ENCODE measurements at places on chromosomes 3 and 15.

- DNase-seq: no peak
Measured at GRCh38 chr3:66082679-66083078, 44.0 kb upstream of the MAGI1 start.

GRCh38 chr15:77538793-77539497 is 93.8 kb downstream of the LINGO1 start:
- no peak for DNase-seq

DNA sequence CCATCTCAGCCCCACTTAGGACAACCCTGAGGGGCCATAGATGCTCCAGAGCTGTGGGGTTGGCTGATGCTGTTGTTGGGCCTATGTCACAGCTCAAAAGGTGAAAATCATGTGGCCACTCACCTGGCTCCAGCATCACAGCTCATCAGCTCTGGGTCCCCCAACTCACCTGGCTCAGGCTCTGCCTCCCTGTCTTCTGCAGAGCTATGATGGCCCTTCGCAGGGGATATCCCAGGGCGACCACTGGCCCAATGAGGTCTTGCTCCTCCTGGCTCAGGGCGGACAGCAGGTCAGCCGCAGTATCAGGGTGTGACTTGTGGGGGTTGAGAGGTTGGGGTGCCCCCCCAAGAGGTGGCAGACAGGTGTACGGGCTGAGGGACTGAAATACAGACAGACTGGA is 15.7 kb downstream of the UBAP1L start:
- no peak for DNase-seq

- DNase-seq: peak; percentile 47
Measured at GRCh38 chr15:98548139-98548971, 100.0 kb upstream of the IGF1R start.

GRCh38 chr3:118587037-118587741 is 447.5 kb downstream of the IGSF11 start:
- DNase-seq: no peak

DNA sequence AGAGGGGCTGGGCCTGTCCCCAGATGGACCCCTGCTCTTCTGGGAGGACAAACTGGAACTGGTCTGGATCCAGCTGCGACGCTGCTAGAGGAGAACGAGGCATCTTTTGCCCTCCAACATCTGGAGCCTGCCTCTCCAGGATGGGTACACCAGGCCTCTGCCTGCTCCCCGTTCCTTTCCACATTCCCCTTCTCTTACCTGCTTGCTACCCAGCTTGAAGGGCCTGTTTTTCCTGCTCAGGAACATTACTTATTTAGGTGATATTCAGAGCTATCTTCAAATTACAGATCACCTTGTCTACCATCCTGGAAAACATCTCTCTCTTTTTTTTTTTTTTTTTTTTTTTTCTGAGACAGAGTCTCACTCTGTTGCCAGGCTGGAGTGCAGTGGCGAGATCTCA is 64.0 kb downstream of the CHRD start:
- DNase-seq: no peak

- no peak for DNase-seq
Measured at GRCh38 chr15:91855241-91855640, 1.7 kb downstream of the SLCO3A1 start.

DNA sequence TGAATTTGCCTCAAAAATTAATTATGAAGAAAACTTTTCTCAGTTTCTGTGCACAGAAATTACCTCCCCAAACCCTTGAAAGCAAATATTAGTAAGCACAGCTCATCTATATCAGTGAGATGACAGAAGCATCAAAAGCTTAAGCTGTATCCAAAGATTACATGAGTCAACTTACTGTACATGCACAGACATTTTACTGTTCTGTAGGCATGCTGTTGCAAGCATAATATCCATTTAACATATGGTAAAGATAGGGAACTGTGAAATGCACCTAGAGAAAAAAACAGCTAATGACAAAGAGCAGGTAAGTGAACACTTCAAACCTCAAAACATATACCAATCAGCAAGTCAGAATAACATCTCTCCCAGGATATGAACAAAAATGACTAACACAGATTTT is 20.9 kb downstream of the SHOX2 start:
- no peak for DNase-seq

DNA sequence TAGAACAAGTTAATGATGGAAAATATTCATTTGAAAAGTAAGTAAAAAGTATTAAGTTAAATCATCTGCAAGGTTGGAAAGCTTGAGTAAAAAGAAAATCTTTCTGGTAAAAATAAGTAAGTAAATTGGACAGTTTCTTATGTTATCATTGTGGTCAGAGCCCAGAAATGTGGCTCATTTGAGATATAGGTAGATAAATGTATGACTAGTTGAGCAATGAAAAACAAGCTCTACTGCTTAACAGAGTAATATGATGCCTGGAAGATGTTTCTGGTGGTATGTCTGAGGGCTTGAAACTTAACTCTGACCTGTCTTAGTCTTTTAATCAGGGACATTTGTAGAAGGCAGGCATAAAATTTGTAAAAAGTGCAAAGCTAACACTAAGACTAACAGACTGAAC is 444.0 kb downstream of the MFSD1 start:
- DNase-seq: no peak

DNA sequence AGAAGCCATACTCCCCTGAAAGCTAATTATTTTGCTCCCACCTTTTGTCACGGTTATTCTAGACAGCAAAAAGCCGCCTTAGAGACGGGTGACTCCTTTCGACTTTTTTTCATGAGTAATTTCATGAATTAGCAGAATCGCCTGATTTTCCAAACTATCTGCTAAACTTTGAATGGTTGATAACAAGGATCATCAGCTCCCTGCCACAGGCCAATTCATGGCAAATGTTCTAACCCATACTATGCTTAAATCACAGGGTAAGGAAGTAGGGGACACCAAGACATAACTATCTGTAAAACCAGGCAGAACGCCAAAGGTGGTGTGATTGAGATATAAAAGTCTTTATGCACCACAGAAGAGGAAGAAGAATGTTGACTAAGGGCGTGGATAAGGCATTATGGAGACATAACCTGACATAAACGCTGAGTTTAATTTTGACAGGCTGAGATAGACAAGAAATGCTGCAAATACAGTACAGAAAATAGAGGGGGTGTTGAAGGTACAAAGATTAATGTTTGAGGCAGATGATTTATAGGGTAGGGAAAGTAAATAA is 891 bp upstream of the DMXL2 start:
- DNase-seq: peak; percentile 13

DNA sequence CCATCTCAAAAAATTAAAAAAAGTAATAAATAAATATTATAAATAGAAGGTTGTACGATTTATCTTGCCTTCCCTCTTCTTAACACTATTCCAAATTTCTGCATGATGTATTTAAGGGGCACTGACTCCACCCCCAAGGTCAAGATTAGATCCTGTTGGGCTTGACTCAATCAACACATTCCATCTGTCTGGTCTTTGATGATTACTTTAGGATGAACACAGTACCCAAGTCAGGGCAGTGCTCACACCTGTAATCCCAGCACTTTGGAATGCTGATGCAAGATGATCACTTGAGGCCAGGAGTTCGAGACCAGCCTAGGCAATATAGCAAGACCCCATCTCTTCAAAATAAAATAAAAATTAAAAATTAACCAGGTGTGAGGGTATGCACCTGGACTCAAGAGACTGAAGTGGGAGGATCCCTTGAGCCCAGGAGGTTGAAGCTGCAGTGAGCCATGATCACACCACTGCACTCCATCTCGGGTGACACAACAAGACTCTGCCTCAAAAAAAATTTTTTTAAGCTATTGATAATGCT is 14.1 kb upstream of the ATP1B3 start:
- no peak for DNase-seq

DNA sequence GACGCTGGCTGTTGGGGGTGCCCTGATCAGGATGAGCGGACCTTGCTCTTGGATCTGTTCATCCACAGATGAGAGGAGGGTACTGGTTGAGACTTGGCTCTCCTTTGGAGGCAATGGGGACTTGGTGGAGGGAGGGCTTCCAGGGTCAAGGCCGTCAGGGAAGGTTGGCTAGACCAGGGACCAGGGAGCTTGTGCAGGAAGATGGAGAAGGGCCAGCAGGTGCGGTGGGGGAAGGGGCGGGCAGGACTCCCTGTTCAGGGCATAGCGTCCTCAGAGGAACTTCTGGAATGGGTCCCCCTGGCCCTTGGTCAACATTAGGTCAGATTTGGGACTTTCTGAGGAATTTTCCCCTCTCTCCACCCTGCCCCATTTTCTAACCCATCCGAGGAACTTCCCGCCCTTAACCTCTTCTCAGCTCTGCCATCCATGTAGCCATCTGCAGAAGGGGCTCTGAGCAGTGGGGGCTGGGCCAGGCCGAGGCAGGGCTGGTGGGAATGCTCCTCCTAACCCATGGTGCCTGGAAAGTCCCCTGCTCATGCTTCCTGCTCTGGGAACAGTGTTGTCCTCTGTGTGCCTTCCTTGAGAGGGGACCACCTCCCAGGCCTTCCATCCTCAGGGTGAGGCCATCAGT is 11.5 kb downstream of the SNX33 start:
- DNase-seq: no peak

DNA sequence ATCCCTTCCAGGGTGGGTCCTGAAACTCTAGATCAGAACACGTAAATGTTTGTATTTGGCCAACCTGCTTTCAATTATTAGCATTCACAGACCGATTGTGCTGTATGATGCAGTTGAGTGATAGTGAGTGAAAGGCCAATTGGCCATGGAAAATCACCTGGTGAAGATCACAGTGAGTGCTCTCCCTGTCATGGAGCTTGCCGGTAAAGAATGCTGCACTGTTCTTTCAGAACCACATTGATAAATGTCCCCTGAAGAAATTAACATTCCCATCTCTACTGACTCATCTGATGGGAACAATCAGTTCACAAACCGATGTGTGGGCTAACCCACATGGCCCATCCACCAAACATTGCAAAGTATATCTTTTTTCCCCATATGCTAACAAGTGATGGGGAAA is 324.8 kb upstream of the TBL1XR1 start:
- DNase-seq: no peak

- DNase-seq: no peak
Measured at GRCh38 chr3:46662771-46663551, 30.5 kb downstream of the ALS2CL start.

- DNase-seq: no peak
Measured at GRCh38 chr3:15069441-15069840, 4.3 kb upstream of the MRPS25 start.

DNA sequence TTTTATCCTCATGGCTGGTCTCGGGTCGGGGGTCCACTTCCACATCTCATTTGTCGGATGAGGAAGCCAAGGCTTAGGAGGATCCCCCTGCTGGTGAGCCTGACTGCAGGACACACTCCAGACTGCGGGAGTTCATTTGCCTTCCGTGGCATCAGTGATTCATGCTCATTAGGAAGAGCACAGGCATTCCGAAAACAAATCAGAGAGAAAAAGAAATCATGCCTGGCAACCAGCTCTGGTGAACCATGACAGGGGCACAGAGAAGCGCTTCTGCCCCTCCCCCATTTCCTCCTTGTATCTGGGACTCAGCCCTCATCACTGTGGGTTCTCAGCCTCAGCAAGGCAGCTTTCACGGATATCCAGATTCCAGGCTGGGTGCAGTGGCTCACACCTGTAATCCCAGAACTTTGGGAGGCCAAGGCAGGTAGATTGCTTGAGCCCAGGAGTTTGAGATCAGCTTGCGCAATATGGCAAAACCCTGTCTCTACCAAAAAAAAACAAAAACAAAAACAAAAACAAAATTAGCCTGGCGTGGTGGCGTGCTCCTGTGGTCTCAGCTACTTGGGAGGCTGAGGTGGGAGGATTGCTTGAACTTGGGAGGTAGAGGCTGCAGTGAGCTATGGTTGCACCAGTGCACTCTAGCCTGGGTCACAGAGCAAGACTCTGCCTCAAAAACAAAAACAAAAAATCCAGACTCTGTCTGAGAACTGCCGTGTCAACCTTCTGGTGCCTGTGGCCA is 28.4 kb downstream of the IRAK2 start:
- DNase-seq: no peak

- DNase-seq: no peak
Measured at GRCh38 chr15:57290826-57291225, 85.5 kb upstream of the CGNL1 start.

- no peak for DNase-seq
Measured at GRCh38 chr3:4771243-4771642, 208.0 kb upstream of the BHLHE40 start.

- no peak for DNase-seq
Measured at GRCh38 chr3:65265942-65266590, 578.3 kb upstream of the ADAMTS9 start.

DNA sequence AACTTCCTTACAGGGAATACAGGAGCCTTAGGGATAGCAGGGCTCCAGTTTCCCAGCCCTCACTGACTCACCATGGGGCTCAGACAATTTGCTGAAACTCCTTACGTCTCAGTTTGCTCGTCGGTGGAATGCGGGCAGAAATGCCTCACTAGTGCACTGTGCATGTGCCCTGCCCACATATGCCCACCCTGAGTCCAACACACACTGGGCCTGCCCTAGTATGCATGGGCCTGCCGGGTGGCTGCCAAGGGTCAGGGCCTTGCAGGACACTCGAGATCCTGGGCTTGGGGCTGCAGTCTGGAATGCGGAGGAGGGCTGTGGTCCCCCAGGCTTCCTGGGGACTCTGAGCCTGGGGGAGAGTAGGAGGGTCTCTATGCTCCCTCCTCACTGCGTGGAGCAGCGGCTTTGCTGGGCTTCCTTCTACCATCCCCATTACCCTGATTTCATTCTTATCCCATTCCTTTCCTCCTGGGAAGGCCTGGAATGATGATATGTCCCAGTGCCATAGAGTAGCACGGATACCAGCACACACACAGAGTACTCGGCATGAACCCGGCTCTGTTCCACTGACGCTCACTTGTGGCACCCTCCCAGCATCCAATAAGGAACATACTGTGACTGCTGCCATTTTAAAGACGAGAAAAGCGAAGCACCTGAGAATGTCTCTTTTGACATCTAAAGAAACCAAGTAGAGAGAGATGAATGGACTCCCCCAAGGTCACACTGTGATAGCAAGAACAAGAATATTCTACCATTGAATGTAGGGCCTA is 124.2 kb downstream of the ASB7 start:
- DNase-seq: no peak

DNA sequence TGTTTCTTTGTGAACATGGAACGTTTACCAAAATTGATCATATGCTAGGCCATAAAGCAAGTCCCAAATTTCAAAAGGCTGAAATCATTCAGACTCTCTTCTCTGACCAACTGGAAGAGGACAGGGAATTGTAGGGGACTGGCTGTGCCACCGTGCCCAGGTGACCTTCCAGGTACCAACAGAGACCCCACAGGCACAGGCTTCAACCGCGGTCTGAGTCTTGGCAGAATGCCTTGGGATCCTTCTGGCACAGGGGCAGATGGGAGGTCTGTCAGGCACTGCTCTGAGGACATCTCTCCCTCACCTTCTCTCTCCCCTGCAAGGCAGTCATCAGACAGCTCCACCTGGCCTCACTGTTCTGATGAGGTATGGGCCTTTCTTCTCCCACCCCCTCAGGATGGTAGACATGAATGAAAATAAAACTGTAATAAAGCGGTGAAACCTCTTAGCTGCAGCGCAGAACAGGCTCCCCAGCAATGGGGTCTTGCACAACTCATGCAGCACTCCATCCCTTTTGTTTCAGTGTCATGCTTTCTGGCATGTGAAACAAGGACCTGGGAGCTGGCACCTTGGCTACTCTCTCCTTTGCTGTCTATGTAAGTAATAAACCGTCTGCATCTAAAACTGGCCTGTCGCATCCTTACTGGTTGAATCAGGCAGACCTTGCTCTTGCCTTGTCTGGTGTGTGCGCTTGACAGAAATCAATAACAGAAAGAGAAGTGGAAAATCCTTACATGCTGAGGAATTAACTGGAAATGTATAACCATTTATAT is 289.2 kb downstream of the KLF13 start:
- no peak for DNase-seq
